Endothelial cell of umbilical vein (primary cell): ENCODE measurements at places on chromosomes 11 and 22. TPM values are rescaled to one million over a fixed set of nuclear protein-coding genes. Genes with fewer than 3 reads are reported as not detected.

Gene APOA1
- total RNA-seq, result not detected in 2 replicates

Gene PPM1F
- 171 and 178 TPM in 2 replicates for total RNA-seq

DNA sequence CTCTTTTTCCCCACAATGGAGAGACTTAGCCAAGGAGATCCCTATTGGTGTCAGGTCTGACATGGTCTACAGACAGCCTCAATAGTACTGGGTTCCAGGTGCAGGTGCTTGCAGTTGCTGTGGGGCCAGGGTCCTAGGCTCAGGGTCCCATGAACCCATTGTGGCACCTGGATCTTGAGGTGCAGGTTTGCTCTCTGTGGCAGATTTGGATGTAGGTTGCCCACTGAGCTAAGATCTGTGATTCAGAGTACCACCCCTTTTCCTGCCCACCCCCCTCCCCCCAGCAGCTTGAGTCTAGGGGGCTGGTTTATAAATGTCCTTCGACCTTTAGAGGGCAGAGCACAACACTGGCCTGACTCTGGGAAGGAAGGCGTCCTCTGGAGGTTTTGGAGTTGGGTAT lies 147.0 kb downstream of the APIP start:
- no peak for DNase-seq

DNA sequence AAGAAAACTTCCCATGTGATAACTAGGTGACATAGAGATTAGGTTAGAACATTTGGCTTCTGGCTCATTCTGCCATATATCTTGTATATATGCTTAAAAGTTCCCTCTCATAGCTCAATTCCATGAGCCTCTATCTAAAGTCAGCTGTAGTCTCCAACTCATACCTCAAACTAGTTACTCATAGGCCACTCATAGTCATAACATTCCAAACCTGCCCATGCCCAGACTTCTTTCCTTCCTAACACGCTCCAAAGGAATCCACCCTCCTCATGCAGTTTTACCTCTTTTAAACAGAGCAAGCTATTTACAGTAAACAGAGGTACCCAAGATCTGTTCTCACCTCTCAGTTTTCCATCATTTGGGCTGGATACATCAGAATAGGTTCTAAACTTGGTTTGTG lies 39.4 kb downstream of the GLYATL2 start:
- no peak for DNase-seq

Gene NXPE1
- not detected in 2 replicates for total RNA-seq

DNA sequence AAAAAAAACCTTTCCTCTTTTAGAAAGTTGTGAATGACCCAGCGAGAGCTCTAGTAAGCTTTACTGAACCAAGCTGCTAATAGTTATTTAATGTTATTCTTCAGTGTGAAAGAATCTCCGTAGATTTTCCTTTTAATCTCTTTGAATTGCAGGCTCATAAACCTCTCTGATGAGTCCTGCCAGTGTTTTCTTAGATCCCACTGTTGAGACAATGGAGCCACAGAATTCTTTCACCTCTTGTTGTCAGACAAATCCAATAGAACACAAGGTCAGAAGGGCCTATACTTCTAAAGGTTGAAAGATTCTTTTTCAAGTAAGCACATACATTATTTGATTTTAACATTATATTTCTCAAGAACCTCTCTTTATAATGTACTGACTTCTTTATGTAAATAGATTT lies 52.2 kb downstream of the DNAJC24 start:
- no peak for DNase-seq

Gene TMEM191B
- total RNA-seq, result 1.9 TPM in 1 of 2 replicates, not detected in the other

- no peak for DNase-seq
These were observed 1.4 kb downstream of the POU2AF2 start for GRCh38 chr11:111246956-111247355.

Gene TAGLN
- 17.9 and 20.8 TPM in 2 replicates for total RNA-seq

Gene MS4A4A
- not detected in 2 replicates for total RNA-seq

GRCh38 chr22:46905834-46906233 lies 143.4 kb downstream of the TBC1D22A start:
- no peak for DNase-seq

DNA sequence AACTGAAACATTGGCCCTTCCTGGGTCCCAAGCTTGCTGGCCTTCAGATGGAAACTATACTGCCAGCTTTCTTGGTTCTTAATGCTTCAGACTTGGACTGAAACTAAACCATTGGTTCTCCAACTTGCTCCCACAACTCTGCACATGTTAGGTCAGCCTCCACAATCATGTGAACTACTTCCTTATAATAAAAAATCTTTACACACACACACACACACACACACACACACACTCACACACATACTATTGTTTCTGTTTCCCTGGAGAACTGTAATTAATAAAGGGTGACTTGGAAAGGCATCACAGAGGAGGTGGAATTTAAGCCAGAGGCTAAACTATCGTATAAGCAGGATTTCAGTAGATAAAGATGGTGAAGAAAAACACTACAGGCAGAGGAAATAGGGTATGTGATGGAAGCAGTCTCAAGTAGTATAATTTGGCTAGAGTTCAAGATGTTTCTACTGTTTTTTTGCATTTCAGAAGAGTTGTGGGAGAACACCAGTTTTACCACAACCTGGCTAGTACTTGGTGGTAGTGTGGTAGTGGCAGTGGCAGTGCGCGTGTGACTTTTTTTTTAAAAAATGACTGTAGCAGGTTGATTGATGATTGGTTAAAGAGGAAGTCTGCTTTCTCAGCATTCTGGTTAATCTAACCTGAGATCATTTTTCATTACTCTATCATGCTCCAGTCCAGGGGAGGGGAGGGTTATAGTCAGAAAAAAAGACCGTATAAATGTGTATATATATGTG lies 70.1 kb downstream of the PDE3B start:
- DNase-seq, result no peak

DNA sequence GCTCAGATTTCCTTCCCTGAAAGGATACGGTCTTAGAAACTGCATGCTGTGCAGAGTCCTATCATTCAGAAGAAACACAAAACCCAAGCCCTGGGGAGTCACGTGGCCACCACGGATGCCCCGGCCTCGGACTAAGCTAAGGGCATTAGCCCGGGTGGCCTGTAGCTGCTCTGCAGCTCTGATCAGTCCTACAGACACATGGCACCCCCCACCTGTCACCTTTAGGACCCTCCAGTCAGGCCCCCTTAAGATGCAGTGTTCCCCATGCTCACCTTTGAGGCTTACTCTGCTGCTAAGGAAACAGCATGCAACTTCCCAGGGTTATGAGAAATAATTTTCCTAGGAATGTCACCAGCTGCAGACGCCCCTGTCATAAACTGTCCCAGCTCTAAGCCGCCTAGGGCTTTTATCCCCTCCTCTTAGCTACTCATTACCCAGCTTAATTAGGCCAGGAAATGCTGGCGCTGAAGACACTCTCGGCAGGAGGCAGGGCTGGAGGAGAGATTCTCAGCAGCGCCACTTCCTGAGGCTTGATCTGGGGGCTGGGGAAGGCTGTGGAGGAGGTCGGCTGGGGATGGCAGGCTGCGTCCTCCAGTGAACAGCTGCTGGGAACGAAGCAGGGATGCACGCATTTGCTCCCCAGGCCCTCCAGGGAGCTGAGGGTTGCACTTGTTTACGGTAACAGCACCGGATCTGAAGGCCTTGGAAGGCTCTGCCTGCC lies 47.2 kb upstream of the ADA2 start:
- DNase-seq, result no peak
